ENCODE measurements at places on chromosomes 16 and 17.

- no peak for DNase-seq
Observed at GRCh38 chr17:66740226-66740625, 94.7 kb upstream of the CACNG5 start.

GRCh38 chr17:15947271-15947670 is 2.3 kb downstream of the ADORA2B start:
- DNase-seq: no peak

DNA sequence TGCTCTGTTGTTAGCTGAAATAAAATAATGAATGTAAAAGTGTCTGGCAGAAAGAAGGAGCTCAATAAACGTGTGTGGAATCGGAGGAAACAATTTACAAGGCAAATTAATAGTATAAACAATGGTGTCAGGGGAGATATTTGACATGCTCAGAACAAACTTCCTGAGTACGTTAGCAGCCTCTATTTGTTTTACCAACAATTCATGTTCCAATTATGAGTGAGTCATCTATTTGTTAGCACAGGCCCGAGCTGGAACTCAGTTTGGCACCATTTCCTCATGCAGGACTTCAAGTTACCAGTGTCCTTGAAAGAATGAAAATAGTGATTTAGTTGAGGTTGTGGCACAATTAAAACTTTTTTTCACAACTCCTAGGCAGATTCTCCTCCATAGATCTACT is 9.1 kb downstream of the ASIC2 start:
- no peak for DNase-seq

DNA sequence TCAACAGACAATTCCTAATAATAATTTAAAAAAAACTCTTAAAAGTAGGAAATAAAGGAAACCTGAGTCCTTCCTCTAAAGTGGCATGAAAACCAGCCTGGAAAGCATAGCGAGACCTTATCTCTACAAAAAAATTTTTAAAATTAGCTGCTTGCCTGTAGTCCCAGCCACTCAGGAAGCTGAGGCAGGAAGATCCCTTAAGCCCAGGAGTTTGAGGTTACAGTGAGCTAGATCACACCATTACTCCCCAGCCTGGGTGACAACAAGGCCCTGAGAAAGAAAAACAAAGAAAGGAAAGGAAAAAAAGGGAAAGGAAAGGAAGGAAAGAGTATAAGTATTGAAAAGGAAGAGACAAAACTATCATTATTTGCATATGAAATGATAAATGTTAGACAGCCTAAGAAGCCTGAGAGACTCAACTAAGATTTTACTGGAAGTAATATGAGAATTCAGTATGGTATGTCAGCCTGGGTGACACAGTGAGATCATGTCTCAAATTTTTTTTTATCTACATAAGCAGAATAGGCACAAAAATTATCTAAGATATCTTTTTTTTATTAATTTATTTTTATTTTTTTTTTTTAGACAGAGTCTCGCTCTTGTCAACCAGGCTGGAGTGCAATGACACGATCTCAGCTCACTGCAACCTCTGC is 113.0 kb downstream of the GOSR1 start:
- DNase-seq: no peak

GRCh38 chr16:28884045-28884444 is 5.8 kb downstream of the ATP2A1 start:
- DNase-seq: no peak

DNA sequence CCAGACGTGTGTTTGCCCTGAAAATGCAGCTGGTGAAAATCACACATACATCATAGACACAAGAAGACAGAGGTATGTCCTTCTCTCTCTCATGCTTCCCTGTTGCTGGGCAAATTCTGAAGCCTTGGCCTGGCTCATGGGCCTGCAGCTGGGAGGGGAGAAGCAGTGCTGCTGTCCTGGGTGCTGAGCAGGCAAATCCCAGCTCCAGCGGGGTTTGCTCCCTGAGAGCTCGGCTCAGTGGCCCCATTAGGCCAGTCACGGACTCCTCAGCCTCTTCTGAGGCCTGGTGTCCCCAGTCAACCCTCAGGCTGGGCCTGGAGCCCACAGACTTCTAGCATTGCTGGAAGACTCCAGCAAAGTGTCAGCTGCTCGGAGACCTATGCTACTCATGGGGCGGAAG is 11.7 kb downstream of the RHBDL3 start:
- DNase-seq: no peak

DNA sequence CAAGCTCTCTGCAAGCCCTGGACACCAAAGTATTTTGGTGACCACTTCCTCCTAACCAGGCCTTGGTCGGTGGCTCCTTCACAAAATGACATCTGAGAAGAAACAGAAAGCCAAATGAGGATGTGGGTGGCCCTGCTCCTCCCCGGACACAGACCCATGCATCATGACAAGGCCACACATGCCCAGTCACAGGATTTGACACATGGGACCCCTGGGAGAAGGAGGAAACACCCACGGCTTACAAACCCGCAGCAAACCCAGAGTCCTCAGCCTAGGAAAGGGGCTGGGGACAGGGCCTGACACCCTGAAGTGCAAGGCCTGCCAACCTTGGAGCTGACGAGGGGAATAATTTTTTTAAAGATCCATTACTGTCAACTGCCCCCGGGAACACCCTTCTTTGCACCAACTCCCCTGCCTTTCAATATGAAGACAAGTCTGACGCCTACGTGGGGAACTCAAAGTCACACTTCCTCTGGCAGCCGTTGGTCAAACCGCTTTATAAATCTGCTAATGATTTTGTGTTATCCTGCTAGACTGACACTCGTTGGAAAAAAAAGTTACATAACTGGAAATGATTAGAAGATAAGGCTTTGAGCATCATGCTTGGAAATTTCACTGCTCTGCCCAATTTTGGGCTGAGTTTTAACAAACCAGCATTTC is 41.3 kb downstream of the GAS7 start:
- DNase-seq: peak; percentile 4
